Ascending aorta (tissue), 2 donors: ENCODE measurements at places on chromosomes 11 and 22.

- H3K36me3 ChIP-seq = no peaks in the 10 kb centered on the region
- no peak for DNase-seq
- H3K4me1 ChIP-seq = no peaks in the 10 kb centered on the region
These were observed at the start of gene MTNR1B for GRCh38 chr11:92969634-92970347. Gene MTNR1B (plus strand): TSS chr11:92969651. CDS start chr11:92969726, 75 bp downstream.

DNA sequence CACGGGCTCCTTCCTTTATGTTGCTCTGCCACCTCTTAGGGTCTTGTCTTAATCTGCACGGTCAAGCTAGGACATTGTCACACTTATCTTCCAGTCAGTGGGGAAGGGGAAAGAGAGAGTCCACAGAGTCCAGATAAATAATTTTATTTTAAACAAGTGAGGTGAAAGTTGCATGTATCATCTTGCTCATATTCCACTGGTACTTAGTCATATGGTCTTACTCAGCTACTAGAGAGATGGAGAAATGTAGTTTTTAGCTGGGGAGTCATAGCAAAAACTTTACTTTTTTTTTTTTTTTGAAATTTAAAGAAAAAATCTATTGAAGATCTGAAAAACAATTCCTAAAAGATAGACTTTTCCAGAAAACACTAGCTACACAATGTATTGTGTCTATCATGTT, 29.0 kb downstream of the PDE3B start:
- no peaks in the 10 kb centered on the region for H3K4me1 ChIP-seq
- H3K27me3 ChIP-seq = no peaks in the 10 kb centered on the region
- H3K36me3 ChIP-seq = no peaks in the 10 kb centered on the region
- DNase-seq = no peak
- H3K4me3 ChIP-seq = no peak overlapping the region

DNA sequence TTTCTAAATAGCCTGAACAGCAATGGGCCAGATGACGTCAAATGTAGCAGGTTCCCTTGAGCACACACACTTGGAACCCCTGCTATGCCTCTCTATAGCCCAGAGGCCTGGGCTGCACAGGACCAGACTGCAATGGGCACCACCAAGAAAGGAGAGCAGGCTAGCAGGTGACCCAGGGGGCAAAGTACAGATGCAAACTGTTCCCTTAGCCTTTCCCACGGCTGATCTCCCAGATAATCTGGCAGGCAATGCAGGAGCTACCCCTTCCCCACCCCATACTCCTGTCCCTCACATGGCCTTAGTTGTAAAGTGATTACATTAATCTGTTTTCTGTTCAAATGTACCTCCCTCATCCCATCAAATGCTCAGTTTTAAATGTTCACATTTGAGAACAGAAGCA, 41.3 kb downstream of the SMCO4 start:
- H3K36me3 ChIP-seq = no peaks in the 10 kb centered on the region
- no peak for DNase-seq
- H3K4me1 ChIP-seq = no peaks in the 10 kb centered on the region
- no peaks in the 10 kb centered on the region for H3K27me3 ChIP-seq
- no peak overlapping the region for H3K4me3 ChIP-seq

GRCh38 chr11:37755521-37755920, 1157.5 kb upstream of the RAG2 start:
- no peaks in the 10 kb centered on the region for H3K36me3 ChIP-seq
- no peak for DNase-seq
- no peaks in the 10 kb centered on the region for H3K4me1 ChIP-seq
- no peak overlapping the region for H3K4me3 ChIP-seq
- no peaks in the 10 kb centered on the region for H3K27me3 ChIP-seq

GRCh38 chr11:114160894-114161293, 101.4 kb downstream of the ZBTB16 start:
- peak overlapping the region; percentile 99 for H3K27ac ChIP-seq
- H3K27me3 ChIP-seq = no peaks in the 10 kb centered on the region
- DNase-seq = no peak
- peaks cover 47% of the 10 kb centered on the region for H3K36me3 ChIP-seq

GRCh38 chr11:35088226-35088625, 50.7 kb upstream of the CD44 start:
- peak overlapping the region; percentile 72 for H3K27ac ChIP-seq
- H3K36me3 ChIP-seq = no peaks in the 10 kb centered on the region
- peaks cover 3% of the 10 kb centered on the region for H3K4me1 ChIP-seq
- no peak overlapping the region for H3K4me3 ChIP-seq
- no peaks in the 10 kb centered on the region for H3K27me3 ChIP-seq

DNA sequence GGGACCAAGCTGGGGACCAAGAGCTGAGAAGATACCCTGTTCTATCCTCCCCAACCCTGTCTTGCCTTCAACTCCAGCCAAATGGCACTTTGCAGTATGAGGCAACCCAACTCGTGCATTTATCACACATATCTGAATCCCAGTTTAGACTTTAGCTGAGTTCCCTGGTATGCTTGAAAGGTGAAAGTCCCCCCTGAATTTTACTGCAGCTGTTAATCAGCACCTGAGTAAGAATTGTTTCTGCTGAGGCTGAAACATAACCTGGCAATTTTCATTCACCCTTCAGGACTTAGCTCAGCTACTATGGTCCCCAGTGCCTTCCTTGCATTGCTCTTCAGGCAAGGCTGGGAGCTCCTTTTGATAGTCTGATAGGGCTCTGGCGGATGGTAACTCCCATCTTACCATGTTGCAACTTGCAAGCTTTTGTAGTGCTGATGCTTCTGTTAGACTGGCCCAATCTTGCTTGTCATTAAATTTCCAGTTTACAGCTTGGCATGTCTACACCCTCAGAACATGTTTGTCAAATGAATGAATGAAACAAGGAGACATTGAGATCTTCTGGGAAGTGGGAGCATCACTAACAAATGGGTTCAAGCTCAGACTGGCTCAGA, 64.0 kb upstream of the SLC6A5 start:
- no peak overlapping the region for H3K27ac ChIP-seq
- H3K4me3 ChIP-seq = no peak overlapping the region
- DNase-seq = no peak
- H3K4me1 ChIP-seq = no peaks in the 10 kb centered on the region
- H3K27me3 ChIP-seq = no peaks in the 10 kb centered on the region

GRCh38 chr11:2825889-2826678, 59.5 kb downstream of the CDKN1C start:
- peaks cover 13% of the 10 kb centered on the region for H3K4me1 ChIP-seq
- DNase-seq = peak; percentile 95
- H3K27ac ChIP-seq = peak overlapping the region; percentile 84
- no peaks in the 10 kb centered on the region for H3K27me3 ChIP-seq

DNA sequence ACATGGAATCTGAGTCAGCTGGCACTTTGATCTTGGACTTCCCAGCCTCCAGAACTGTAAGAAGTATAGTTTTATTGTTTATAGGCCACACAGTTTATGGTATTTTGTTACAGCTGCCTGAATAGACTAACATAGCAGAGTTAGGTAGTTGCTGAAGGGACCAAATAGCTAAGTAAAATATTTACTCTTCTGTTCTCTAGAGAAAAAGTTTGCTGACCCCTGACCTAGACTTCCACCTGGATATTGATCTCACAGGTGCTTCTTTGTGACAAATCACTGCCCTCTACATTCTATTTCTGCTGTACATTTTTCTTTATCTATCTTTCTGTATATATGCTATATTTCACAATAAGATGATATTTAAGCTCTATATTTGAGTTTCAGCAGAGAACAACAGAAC, 212.5 kb downstream of the CSNK2A3 start:
- no peak overlapping the region for H3K4me3 ChIP-seq
- H3K4me1 ChIP-seq = peaks cover 28% of the 10 kb centered on the region
- H3K27me3 ChIP-seq = no peaks in the 10 kb centered on the region
- H3K27ac ChIP-seq = peak overlapping the region; percentile 83
- DNase-seq = no peak

- H3K4me1 ChIP-seq = no peaks in the 10 kb centered on the region
- no peak overlapping the region for H3K27ac ChIP-seq
- H3K27me3 ChIP-seq = no peaks in the 10 kb centered on the region
- H3K4me3 ChIP-seq = no peak overlapping the region
- no peaks in the 10 kb centered on the region for H3K36me3 ChIP-seq
- no peak for DNase-seq
These were observed 217.9 kb upstream of the MTNR1B start for GRCh38 chr11:92751594-92751993.

GRCh38 chr11:83921447-83922192, 635.5 kb upstream of the CCDC90B start:
- DNase-seq = no peak
- H3K4me3 ChIP-seq = no peak overlapping the region
- no peaks in the 10 kb centered on the region for H3K27me3 ChIP-seq
- peaks cover 10% of the 10 kb centered on the region for H3K4me1 ChIP-seq
- no peak overlapping the region for H3K27ac ChIP-seq

DNA sequence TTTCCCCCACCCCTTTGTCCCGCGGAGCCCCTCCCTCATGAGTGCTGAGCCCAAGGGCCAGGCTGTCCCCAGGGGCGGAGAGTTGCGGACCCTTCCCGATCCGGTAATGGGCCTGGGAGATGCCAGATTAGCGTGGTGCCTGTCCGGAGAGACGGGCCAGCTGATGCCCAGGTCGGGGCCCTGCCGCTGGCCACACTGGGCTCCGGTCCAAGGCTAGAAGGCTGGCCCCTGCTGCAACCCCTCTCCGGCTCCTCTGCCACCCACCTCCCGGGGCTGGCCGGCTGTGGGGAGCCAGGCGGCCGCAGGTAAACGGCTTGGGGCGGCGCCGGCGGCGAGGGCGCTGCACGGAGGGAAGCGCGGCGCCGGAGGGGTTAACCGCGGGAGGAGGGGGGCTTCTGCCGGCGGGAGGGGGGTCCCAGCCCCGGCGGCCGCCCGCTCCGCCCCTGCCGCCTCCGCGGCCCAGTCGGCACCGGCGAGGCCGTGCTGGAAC, at the start of gene KCNK4:
Gene KCNK4 (plus strand): TSS at position 41 of the 490 bp plus-strand sequence. CDS start 1,717 bp downstream, outside the sequence.
- H3K27me3 ChIP-seq = peaks cover 13% of the 10 kb centered on the region
- H3K27ac ChIP-seq = no peak within 1 kb of the TSS
- no peaks in the 10 kb centered on the region for H3K36me3 ChIP-seq
- DNase-seq = no peak

DNA sequence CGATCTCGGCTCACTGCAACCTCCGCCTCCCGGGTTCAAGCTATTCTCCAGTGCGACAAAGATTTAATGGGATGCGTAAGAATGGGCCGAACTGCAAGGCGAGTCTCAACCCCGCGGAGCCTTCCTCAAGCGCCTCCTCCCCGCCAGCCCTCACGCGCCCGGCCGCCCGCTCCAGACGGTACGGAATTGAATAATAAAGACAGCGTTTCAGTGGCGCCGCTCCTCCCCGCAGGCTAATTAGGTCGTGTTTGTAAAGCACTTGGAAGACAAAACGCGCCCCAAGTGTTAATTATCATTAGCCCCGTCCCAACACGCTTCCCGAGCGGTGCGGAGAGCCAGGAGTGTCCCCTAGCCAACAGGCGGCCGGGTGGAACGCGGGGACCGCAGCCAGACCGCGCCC, 192.0 kb downstream of the BUD13 start:
- no peaks in the 10 kb centered on the region for H3K36me3 ChIP-seq
- no peak overlapping the region for H3K4me3 ChIP-seq
- H3K4me1 ChIP-seq = no peaks in the 10 kb centered on the region
- peaks cover 13% of the 10 kb centered on the region for H3K27me3 ChIP-seq
- DNase-seq = no peak

DNA sequence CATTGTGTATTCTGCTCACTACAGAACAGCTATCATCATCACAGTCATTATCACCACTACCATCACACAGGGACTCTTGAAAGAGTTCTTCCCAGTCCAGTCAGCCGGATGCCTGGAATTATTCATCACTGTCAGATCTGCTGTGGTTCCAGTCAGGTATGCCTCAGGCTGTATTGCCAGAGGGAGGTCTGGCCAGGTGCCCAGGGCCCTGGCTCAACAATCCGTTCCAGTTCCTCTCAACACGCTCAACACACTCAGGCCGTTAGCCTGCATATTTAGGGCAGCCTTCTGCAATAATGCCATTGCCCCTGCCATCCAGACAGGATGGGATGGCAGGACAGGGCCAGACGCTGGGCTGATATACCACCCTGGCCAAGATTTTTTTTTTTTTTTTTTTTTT, 28.6 kb upstream of the RASL10A start:
- H3K4me3 ChIP-seq = no peak overlapping the region
- peaks cover 54% of the 10 kb centered on the region for H3K36me3 ChIP-seq
- peak; percentile 27 for DNase-seq
- H3K27ac ChIP-seq = no peak overlapping the region

- DNase-seq = no peak
- H3K27me3 ChIP-seq = no peaks in the 10 kb centered on the region
- no peaks in the 10 kb centered on the region for H3K4me1 ChIP-seq
- H3K27ac ChIP-seq = no peak overlapping the region
- H3K4me3 ChIP-seq = no peak overlapping the region
These were observed 72.0 kb upstream of the NARS2 start for GRCh38 chr11:78646564-78647185.

GRCh38 chr11:46856605-46857343, 10.7 kb upstream of the CKAP5 start:
- no peaks in the 10 kb centered on the region for H3K27me3 ChIP-seq
- H3K4me3 ChIP-seq = no peak overlapping the region
- no peak for DNase-seq
- H3K27ac ChIP-seq = no peak overlapping the region
- no peaks in the 10 kb centered on the region for H3K4me1 ChIP-seq

DNA sequence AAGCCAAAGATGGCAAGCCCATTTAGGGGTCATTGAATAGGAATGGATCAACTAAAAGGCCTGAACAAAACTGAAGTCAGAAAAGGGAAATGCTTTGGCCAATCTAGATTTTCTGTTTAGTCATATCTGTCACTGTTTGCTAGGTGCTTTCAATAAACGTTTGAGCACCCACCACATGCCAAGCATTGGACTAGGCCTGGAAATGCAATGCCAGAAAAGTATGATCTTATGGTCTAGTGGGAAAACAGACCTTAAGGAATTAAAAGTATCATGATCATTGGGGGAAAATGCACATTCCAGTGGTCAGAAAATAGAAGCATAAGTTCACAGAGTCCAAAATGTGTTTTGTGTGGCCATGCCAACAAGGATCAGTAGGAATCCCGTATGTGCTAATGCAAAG, 76.8 kb upstream of the BIRC3 start:
- H3K36me3 ChIP-seq = no peaks in the 10 kb centered on the region
- H3K27ac ChIP-seq = peak overlapping the region; percentile 58
- DNase-seq = no peak
- no peak overlapping the region for H3K4me3 ChIP-seq
- H3K4me1 ChIP-seq = no peaks in the 10 kb centered on the region

DNA sequence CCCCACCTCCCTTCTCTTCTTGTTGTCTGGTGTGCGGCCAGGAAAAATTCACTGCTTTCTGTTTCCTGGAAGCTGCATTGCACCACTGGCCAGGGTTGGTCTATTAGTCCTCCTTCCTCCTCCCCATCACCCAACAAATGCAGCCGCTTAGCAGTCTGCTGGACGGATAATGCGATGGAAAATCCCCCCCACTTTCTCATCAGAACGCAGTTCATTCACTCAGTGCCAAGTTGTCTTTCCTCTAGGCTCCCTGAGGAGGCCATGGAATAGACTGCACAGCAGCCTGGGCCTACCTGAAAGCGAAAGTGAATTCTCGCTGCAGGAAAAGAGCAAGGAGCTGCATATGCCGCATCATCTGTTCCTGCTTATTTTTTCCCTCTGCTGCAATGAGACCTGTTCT, 513.6 kb downstream of the METTL15 start:
- no peaks in the 10 kb centered on the region for H3K36me3 ChIP-seq
- no peak overlapping the region for H3K4me3 ChIP-seq
- no peaks in the 10 kb centered on the region for H3K27me3 ChIP-seq
- no peaks in the 10 kb centered on the region for H3K4me1 ChIP-seq

- H3K4me3 ChIP-seq = no peak overlapping the region
- no peak overlapping the region for H3K27ac ChIP-seq
- DNase-seq = no peak
- H3K36me3 ChIP-seq = no peaks in the 10 kb centered on the region
- peaks cover 7% of the 10 kb centered on the region for H3K4me1 ChIP-seq
These were observed 66.4 kb downstream of the ADAMTS15 start for GRCh38 chr11:130514851-130515250.

GRCh38 chr11:75031771-75032549, 43.2 kb downstream of the NEU3 start:
- DNase-seq = peak; percentile 68
- H3K4me3 ChIP-seq = no peak overlapping the region
- no peaks in the 10 kb centered on the region for H3K36me3 ChIP-seq
- H3K27me3 ChIP-seq = no peaks in the 10 kb centered on the region
- H3K27ac ChIP-seq = no peak overlapping the region
- no peaks in the 10 kb centered on the region for H3K4me1 ChIP-seq
